ENCODE measurements at places on chromosomes 7 and 10.

DNA sequence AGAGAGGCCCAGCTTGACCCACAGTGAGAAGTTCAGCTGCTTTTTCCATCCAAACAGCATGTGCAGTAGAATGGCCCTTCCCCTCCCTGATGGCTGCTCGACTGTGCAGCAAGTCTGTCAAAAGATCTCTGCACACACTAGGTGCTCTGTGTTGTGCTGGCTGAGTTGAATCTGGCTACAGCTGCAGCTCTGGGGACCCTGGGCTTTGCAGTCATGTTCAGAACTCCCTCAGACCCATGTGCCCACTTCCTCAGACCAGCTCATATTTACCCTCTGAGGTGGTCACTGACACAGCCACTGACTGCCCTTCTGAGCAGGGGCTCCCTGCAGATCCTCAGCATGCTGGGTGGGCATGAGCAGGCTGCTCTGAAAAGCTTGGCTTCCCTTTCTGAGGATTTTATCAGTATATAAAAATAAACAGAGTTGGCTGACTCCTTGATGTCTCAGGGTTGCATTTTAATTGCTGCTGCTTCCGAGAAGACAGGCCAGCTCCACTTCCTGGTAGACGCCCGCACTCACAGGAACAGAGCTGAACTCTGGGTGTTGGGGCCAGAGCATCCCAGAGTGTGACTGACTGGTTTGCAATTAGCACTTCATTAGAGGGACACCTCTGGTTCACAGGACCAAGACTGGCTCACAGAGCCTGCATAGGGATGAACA is 507.9 kb downstream of the RPS24 start:
- DNase-seq = no peak

- no peak for DNase-seq
These were observed 38.6 kb downstream of the MAGI2 start for GRCh38 chr7:79414910-79415309.

DNA sequence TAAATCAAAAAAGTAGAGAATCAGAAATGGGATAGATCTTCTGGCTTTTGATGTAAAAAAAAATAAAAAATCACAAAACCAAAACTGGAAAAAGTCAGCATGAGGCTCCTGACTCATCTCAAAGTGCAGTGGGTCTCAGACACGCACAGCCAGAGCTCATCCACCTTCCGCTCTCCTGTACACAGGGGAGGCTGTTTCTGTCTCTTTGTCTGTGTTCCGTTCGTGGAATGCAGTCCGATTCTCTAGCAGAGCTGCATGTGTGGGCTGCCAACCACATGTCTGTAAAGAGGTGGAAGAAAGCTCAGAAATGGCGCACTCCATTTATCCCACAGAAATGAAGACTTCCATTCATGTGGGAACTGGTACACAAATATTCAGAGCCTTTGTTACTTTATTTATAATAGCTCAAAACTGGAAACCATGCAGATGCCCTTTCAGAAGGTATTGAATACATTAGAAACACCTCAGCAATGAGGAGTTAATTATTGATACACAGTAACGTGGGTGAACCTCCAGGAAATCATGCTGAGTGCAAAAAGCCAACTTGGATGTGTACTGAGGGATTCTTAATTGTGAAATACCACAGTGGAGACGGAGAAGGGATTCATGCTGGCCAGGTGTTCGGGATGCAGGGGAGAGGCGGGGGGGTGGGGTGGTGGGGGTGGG is 123.3 kb downstream of the TRRAP start:
- no peak for DNase-seq

DNA sequence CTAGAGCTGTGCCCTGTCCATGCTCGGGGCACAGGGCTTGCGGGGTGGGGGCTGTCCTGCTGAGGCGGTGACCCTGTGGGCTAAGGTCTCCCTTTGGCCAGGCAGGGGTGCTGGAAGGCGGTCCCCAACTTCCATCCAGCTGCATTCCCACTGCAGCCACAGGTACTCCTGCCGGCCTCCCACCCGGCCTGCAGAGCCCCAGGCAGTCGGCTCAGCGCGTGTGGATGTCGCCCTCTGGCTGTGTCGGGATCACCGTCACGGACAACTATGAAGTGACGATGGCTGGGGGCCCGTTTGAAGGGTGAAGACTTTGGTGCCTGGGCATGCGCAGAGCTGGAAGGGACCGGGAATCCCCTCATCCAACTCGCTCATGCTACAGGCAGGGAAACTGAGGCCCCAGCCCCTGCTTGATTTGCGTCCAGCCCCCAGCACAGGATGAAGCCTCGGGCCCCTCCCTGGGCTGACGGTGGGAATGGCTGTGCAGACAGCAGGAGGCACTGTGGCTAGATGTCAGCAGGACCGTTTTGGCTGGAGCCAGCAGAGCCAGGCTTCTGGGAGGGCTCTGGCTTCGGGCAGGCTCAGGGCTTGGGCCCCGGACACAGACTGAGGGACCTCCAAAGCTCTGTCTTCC is 2.3 kb upstream of the TMEM184A start:
- no peak for DNase-seq

GRCh38 chr10:83881661-83882060 is 257.6 kb upstream of the GHITM start:
- DNase-seq = no peak

DNA sequence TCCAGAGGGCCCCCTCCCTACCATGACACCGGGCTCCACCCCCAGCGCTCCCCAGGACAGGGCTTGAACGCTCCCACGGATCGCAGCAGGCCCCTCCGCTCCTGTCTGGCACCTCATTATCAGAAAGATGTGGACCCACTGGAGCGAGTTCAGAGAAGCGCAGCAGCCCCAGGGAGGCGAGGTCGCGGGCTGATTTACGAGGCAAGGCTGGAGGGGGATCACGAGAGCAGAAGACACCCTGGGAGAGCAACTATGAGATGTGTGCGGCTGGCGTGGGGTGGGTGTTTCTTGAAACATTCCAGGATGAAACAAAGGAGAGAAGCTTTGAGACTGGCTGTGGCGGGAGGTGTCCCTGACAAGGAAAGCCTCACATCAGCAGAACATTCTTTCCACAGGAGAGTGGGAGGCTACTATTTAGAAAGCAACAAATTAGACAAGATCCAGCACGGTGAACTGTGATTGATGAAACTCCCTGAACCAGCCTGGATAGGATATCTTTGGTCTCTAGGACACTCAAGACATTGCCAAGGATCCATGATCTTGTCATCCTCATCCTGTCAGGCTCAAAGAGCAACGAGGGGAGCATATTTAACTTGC is 66.0 kb downstream of the JCAD start:
- no peak for DNase-seq

GRCh38 chr10:26556748-26557640 is 118.9 kb downstream of the APBB1IP start:
- DNase-seq = peak; percentile 61

GRCh38 chr10:67296926-67297325 is 371.1 kb downstream of the LRRTM3 start:
- no peak for DNase-seq

DNA sequence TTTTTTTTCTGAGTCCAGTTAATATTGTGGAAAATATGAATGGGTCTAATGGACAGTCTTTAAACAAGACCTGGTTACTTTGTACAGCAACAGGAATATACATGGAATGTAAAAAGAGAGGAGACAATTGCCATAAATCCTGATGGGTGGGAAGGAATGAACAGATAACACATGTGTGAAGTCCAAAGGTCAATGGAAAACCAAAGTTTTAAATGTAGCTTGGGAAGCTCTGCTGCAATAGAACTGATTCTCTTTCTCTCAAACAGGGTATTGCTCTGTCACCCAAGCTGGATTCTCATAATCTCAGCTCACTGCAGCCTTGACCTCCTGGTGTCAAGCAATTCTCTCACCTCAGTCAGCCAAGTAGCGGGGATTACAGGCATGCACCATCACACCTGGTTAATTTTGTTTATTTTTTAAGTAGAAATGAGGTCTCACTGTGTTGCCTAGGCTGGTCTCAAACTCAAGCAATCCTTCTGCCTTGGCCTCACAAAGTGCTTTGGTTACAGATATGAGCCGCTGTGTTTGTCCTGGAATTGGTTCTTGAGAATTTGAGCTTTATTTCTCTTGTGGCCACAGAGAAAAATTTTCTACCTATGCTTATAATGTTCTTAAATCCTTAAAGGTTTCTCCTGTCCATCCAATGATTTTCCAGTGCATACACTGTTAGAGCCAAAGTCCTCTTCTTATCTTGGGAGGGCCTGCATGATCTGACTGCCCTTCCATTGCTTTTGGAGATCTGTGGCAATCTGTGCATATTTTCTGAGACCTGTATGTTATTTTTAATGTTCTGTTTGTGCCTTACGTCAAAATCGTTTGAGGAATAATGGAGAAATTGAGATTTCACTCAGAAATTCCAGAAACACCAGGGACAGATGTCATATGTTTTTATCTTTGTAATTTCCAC is 30.7 kb upstream of the ZNF92 start:
- DNase-seq = no peak

DNA sequence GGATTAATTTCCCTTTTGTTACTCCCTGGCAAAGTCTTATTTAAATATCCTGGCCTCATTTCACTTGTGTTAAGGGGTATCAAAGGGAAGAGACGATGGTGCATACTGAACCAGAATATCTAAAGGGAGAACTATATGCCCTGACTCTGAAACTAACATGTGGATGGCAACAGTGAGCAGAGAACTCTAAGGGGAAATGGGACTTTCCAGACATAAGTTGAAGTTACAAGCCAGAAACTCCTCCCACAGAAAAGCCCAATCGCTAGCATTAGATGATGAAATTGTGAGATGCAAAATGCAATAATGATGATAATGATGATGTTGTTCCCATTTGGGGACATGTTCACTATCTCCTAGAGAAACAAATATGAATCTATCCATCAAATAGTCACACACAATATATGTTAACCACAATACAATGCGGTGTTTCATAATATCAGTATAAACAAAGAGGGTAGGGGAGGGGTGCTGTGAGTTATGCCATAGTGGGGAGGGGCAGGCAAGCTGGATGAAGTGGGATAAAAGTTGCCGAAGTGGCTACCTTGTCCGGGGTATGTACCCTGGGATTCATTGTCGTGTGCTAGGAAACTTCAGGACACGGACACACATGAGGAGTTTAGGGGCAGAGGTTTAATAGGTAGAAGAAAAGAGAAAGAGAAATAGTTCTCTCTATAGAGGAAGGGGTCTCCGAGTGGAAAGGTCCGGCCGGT is 37.1 kb downstream of the TMEM229A start:
- no peak for DNase-seq

DNA sequence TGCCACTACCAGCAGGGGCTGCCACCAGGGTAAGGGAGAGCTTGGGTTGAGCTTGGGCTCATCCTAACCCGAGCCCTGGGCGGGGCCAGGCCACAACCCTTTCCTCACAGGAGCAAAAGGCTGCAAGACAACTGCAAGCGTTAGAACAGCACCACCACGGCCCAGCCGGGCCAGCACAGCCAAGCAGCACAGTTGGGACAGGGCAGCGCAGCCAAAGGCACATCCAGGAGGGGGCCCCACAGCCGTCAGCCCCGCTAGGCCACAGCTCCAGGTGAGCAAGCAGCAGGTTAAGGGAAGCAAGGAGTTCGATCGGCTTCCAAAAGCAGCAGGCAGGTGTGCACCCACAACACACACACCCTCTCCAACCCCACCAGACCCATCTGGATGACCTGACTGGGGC is 7.0 kb upstream of the NDST2 start:
- no peak for DNase-seq

- no peak for DNase-seq
These were observed 4.4 kb downstream of the ZMIZ1 start for GRCh38 chr10:79072994-79073645.

DNA sequence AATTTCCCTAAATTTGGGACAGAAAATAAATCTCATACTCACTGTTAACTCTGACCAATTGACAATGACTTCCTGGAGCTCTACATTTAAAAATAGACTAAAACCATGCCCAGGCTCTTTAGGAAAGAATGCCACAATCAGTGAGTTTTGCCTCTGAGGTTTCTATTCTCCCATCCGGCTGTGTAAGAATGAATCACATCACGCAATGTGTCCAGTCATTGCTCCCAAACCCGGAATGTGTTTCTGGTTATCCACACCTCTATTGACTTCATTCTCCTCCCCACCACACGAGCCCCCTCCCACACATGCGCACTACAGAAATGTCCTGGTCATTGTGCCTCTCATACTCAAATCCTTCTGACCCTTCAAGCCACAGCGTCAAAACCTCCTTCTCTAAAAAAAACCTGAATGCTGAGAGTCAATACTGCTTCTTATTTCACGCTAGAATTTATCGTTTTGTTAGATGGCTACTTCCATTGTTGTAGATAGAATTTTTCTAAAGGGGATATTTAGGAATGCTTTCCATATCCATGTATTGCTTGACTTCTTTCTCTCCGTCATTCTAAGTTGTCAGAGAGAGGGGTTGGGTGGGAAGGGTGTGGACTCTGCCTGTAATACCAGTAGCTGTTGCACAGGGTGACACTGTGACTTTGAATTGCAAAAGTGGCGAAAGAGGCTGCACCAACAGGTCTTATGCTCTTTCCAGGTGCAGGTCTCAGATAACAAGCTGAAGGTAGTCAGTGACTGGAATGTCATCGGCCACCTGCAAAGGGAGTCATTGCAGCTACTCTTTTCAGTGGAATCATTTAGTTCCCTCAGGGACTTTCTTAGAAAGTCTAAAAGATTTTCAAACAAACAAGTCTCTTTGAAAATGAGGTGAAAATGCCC is 356.6 kb downstream of the PAXIP1 start:
- no peak for DNase-seq

DNA sequence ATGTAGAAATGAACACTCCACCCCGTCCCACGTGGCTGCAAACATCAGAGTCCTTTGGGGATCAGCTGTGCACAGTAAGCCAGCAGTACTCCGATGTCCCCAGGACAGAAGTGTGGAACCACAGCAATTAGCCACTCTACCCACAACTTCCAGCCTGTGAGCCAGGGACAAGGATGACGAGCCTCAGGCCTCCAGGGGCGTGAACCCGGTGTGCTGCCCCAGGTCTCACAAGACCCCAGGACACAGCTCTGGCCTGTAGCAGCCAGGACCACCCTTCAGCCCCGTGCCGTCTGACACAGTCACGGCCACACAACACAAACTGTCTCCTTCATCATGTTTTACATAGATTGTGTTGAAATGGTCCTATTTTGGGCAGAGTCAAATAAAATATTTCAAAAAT is 113.0 kb upstream of the DIP2C start:
- DNase-seq = no peak

DNA sequence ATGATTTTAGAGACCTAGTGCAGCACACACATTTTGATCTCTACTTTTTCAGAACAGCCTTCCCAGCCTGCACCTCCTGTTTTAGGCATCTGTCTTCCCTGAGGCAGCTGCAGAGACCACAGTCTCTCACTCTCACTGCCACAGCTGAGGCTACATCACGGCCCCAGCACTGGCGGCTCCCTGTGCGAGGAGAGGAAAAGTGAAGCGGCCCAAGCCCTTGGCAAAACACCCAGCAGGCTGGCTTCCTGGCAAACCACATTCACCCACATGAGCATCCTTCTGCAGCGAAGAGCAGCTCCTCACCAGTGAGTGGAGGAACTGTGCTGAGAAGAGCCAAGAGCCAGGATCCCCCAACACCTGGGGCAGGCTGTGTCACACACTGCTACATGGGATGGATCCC is 14.0 kb downstream of the HUS1 start:
- no peak for DNase-seq

- DNase-seq = no peak
These were observed 142.3 kb downstream of the PRPF18 start for GRCh38 chr10:13728898-13729535.

GRCh38 chr7:77995717-77996116 is 197.1 kb downstream of the PHTF2 start:
- no peak for DNase-seq

- no peak for DNase-seq
These were observed 142.8 kb upstream of the SEMA3A start for GRCh38 chr7:84337429-84337828.
